ENCODE measurements at places on chromosomes 3 and 15.

- no peak for DNase-seq
These were observed 201.3 kb upstream of the LRIG1 start for GRCh38 chr3:66702126-66702525.

- DNase-seq: no peak
These were observed 2.5 kb upstream of the FBN1 start for GRCh38 chr15:48647962-48648361.

DNA sequence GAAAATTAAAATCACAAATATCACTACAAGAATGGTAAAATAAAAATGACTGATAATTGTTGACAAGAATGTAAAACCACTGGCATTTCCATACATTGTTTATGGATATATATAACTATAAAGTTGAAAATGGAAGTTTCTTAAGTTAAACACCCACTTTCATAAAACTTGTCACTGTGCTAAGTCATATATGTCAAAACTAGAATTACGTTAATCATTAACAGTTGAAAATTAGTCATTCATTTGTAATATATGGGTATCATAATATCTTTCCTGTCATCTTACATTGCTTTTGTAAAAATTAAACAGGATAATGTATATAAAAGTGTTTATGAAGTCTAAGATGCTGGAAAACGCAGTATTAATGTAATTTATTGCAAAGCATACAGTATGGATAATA lies 1398.6 kb upstream of the ALCAM start:
- DNase-seq: no peak

GRCh38 chr15:99476413-99477222 lies 89.2 kb upstream of the MEF2A start:
- DNase-seq: no peak

GRCh38 chr3:47803480-47804025 lies 615 bp downstream of the DHX30 start:
- no peak for DNase-seq

DNA sequence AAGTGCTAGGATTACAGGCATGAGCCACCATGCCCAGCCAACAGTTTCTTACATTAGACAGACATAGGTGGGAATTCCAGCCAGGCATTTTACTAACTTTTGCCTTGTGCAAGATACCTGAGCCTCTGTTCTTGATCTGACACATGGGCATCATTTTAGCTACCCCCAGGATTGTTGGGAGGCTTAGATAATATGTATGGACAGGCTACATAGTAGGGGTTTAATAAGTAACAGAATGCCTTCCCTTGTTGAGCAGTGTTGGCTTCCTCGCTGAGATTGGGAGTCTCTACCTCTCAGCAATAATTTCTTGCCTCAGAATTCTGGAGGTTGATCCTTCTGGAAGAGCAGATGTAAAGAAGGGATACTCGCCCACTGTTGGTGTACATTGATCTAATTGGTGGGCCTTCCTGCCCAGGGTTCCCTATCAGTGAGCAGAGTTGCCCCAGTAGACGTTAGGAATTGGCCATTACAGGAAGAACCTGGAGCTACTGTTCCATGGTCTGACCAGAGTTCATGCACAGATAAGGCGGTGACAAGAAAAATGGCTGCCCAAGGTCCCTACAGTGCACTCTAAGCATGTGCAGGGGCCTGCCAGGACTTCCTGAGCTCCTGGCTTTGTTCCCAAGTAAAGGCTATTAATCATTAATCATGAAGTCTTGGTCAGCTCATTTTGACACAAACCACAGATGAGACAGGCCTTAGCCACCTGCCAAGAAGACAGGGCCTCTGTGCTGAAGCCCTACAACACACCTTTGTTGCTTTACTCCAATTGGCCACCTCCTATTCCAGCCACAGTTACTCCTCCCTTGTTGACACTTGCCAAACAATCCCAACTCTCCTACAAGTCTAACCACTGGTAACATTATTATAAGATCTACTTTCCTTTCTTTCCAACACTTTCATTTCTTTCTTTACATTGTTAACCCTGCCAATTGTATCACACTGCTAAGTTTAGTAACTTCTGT lies 5.0 kb upstream of the IL17RE start:
- DNase-seq: no peak

- no peak for DNase-seq
These were observed 411.4 kb upstream of the TPRG1 start for GRCh38 chr3:188760408-188760807.

- no peak for DNase-seq
These were observed 41.9 kb upstream of the PLXND1 start for GRCh38 chr3:129648391-129648790.

DNA sequence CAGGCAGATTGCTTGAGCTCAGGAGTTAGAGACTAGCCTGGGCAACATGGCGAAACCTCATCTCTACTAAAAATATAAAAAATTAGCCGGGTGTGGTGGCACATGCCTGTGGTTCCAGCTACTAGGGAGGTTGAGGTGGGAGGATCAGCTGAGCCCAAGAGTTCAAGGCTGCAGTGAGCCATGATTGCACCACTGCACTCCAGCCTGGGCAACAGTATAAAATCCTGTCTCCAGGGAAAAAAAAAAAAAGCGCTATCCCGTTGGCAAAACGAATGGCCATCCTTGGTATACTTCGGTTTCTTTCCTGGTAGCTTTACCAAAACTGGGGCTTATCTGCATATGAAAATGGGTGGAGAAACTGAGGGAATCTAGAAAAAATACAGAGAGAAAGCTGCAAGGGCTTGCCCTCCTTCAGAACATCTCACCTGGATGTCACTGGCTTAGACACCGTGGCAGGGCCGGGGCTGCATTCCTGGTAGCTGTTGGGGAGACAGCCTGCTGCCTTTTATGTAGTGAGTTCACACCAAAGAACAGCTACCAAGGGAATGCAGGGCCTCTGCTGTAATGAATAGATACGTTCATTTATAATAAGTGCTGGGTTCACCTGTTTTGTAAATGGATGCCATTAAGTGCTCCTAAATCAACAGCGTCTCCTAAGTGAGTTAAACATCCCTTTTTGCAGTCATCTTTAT lies 96.0 kb downstream of the IQSEC1 start:
- no peak for DNase-seq

- DNase-seq: no peak
These were observed 103.2 kb upstream of the SLCO2A1 start for GRCh38 chr3:134132961-134133360.

DNA sequence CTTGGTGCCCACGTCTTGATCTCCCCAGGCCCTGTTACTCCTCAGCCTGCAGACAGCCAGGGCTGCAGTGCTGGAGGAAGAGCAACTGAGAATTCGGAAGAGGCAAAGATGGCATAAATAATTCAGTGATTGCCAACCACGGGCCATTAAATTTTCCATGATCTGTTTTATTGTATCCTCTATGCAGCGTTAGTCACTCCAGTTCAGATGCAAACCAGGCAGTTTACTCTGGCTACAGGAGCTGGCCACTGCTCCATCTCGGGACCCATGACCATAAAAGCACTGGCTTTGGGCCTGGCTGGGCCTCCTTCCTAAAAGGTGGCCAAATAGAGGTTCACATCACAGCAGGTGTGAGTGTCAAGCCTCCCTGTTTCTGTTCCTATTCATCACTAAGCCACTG lies 137.6 kb upstream of the TLE3 start:
- DNase-seq: no peak

DNA sequence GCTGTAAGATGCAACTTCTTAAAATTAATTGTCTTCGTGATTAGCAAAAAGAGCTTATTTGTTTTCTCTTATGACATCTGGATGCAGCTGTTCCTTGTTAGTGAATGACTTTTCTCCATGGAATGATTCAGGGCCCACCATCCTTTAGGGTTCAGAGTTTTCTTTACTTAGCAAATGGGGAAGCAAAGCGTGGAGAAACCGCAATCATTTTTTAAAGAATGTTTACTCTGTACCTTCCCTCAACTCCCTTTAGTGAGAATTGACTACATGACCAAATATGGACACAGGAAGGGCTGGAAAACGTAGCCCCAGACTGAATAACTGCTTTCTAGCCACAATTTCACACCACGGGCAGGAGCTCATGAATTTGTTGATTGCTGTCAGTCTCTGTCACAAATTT lies 130.1 kb downstream of the EDEM1 start:
- DNase-seq: no peak

- no peak for DNase-seq
These were observed 72.4 kb upstream of the MME start for GRCh38 chr3:155007729-155008128.

- DNase-seq: no peak
These were observed 259.1 kb downstream of the KCNMB2 start for GRCh38 chr3:178795349-178795748.

- DNase-seq: no peak
These were observed 729.9 kb downstream of the MECOM start for GRCh38 chr3:168933614-168934013.

DNA sequence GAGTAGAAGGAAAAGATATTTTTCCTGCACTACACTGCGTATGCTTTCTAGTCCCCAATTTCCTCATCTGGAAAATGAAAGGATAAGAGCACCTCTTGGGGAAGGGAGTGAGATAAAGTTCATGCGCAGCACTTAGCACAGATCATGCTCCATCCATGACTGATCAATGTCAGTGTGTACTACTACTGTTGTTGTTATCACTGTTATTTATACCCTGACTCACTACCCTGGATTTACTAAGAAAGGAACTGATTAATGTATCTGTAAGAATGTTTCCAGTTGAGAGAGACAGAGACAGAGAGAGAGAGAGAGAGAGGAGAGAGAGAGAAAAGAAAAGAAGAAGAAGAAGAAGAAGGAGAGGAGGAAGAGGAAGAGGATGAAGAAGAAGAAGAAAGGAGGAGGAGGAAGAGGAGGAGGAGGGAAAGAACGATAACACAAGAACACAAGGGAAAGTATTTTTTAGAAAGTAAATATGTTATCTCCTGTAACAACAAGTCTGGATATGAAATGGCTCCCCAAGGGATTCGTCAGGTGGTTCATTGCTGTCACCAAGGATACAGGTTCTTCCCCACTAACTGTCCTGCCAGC lies 212.2 kb upstream of the PROK2 start:
- no peak for DNase-seq

- peak; percentile 87 for DNase-seq
These were observed 15.3 kb upstream of the FANCD2 start for GRCh38 chr3:10010878-10011465.

GRCh38 chr15:31358957-31359701 lies 32.5 kb downstream of the KLF13 start:
- DNase-seq: no peak

- no peak for DNase-seq
These were observed 75.1 kb downstream of the VGLL4 start for GRCh38 chr3:11568503-11569155.

DNA sequence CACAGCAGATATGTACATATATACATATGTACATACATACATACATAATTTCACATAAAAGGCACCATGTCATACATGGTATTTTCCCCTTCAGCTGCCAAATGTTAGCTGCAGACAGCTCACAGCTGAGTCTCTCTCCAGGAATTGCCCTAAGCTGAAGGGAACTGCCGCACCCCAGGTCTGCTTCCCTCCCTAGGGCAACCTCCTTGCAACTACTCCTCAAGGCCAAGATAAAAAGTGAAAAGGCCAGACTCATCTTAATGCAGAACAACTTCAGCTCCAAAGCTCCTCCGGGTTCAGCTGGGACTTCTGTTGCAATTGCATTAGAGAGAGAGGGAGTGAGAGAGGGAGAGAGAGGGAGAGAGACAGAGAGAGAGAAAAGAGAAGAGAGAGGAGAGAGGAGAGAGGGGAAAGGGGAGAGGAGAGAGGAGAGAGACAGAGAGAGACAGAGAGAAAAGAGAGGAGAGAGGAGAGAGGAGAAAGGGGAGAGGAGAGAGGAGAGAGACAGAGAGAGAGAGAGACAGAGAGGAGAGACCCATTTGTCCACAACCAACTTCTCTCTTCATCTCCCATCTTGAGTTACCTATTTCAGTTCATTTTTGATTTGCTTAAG lies 143.4 kb upstream of the HES1 start:
- DNase-seq: no peak

GRCh38 chr15:73845907-73846306 lies 27.5 kb upstream of the TBC1D21 start:
- no peak for DNase-seq

GRCh38 chr15:85570336-85570735 lies 189.9 kb downstream of the AKAP13 start:
- no peak for DNase-seq

DNA sequence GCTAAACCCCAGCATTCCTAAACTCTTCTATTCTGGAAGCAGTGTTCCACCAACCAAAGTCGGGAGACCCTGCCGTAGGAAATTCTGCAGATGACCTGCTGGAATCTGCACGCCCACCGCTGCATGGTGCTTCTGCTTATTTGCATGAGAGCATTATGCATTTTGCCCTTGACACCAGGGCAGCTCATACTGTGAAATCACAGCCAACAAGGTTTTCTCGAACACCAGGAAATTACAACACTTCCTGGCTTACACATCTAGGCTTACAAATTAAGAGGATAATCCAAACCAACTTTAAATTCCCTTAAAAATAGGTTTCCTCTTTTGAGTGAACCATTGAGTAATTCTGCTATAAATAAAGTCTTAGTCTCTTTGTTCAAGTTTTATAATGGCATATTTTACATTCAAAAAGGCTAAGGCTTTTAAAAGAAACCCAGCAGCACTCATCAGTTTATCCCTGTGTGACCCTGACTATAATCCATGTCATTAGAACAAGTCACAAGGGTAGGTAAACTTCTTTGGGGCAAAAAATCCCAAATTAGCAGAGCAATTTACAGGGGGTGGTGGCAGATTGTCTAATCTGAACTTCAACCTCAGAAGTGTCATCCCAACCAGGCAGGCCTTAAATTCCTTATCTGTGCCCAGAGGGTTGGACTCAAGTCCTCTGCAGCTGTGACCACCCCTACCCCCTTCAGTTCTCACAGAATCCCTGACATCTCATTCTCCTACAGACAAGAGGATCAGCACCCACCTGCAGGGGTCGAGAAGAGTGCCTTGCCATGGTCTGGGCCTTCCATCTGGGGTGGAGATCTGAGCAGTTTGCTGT lies 33.5 kb upstream of the RBP1 start:
- no peak for DNase-seq

DNA sequence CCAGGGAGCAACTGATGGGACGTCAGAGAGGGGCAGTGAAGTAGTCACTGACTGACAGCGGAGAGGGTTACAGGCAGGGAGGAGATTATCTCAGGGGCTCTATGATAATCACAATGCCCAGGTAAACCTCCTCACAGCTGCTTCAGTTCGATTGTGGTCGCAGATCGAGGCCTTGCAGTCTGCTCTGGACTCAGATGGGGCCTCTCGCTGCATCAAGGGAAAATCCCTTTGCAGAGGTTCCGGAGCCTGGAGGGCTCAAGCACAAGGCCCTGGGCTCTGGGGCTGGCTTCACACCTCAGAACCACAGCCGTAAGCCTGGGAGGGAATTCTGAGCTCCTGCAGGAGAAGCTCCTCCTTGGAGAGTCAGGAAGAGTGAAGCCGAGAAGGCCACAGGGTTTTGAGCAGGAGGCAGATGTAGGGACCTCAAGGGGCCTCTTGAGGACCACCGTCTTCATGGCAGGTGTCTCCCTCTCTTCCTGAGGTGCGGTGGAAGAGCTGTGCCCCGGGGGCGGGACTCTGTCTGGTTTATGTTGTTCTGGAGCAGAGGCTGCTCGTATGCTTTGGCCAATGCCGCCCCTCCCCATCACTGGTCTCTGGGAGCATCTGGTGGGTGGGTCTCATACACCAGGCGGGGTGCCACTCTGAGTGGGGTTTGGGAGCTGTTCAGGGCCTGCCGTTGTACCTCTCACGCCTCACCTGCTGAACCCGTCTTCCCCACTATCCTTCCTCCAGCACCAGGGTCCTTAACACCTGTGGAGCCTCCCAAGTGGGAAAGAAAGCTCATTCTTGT lies 19.5 kb upstream of the SNRPA1 start:
- DNase-seq: no peak

GRCh38 chr3:171248426-171249111 lies 211.6 kb downstream of the TNIK start:
- DNase-seq: no peak
